ENCODE measurements at places on chromosomes 13 and 19.

- DNase-seq = no peak
Measured at GRCh38 chr19:12034198-12034597, 1.3 kb downstream of the ZNF433 start.

DNA sequence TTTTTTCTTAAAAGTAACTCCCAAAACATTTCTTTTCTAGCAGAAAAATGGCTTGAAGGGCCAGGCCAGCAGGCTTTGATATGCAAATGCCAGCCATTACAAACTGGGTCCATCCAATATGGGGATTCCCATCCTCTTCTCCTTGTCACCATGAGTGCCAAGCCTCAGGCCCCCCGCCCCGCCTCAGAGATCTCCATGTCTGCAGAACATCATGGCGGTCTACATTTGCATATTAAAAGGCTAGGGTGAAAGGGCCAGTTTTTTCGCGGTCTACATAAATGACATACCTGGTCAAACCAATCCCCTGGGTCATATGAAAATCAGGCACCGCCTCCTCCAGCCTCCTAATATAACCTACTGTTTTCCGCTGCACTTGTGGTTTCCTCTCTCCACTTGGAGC, 1327.6 kb downstream of the UQCRFS1 start:
- DNase-seq = no peak

GRCh38 chr19:9966448-9966847, 30.1 kb upstream of the OLFM2 start:
- DNase-seq = no peak

- DNase-seq = no peak
Measured at GRCh38 chr19:47152632-47153031, 22.0 kb downstream of the SAE1 start.

GRCh38 chr19:39679056-39679790, 23.5 kb downstream of the LGALS16 start:
- DNase-seq = peak; percentile 36

GRCh38 chr19:19538785-19539166, 711 bp downstream of the CILP2 start:
- no peak for DNase-seq

DNA sequence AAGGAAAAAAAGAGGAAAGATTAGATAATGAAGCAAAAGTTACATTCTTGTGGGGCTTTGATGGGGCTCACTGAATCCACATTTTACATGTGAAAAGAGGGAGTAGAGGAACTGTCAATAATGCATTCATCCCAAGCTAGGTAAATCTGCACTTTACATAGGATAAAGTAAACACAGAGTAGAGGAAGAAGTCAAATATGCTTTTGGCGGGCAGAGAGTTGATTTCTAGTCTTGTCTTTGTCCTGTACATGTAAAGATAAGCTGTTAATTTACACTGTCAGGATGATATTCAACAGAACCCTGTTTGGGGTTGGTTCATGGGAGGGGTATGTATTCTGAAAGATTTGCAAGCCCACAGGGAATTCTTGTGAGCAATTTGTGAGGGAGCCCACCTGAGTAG, 18.0 kb upstream of the TNFRSF19 start:
- DNase-seq = no peak

DNA sequence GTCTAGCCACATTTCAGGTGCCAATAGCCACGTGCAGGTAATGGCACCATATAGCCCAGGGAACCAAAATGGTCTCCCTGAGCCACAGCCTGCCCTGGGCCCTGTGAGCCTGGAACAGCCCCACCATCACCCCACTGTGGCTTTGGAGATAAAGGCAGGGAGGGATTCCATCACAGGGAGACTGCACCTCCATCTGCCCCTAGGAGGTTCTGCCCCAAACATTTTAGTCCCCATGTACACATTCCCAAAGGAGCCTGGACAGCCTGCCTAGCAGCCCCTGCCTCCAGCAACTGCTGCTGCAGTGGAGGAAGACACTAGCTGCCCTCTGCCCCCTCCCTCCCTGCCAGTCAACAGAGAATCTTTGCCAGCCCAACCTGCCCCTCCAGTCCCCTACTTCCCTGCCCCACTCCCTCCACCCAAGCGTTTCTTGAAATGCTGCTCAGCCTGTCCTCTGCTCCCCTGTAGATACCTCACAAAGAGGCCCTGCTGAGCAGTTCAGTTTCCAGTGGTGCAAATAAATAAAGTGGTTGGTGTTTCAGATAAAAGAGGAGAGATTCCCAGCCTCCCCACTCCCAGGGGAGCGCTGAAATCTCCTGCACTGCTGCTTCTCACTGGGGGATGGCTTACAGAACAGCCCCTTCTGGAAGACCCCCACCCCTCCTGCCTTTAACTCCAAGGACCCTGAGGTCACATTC, 921.8 kb downstream of the UQCRFS1 start:
- no peak for DNase-seq
